Activated CD4-positive, alpha-beta T cell treated with anti-CD3 and anti-CD28 coated beads for 36 hours (primary cell): ENCODE measurements at places on chromosomes 2 and 18. TPM values are rescaled to one million over a fixed set of nuclear protein-coding genes. Genes with fewer than 3 reads are reported as not detected.
A peak's percentile ranks its signal among the peaks of the same experiment; 100 is the strongest.

GRCh38 chr2:69184224-69184623 is 171.2 kb downstream of the ANTXR1 start:
- no peak for DNase-seq

The VWA3B gene
- not detected for total RNA-seq

DNA sequence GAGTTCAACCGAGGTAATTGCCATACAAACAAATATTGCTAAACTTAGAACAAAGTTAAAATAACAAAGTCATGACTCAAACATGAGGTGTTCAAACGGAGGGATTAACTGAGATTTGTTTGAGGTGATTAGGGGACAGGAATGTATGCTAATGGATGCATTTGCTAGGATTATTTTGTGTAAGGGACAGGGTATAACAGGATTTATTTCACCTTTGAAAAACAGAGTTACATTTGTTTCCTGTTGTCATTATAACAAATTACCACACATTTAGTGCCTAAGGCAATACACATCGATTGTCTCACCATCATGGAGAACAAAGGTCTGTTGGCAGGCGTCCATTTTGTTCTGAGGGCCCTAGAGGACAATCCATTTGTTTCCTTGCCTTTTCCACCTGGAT is 304.3 kb upstream of the CNTNAP5 start:
- no peak for DNase-seq

DNA sequence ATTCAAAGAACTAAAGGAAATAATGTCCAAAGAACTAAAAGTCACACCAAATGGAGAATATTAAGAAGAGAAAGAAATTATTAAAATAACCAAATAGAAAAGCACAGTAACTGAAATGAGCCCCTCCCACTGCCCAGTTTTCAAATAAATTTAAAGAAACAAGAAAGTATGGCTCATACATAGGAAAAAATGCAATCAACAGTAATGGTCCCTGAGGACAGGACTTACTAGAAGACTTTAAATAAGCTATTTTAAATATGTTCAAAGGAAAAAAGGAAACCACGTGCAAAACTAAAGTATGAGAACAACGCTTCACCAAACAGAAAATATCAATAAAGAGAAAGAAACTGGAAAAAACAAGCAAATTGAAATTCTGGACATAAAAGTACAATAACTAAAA is 58.9 kb downstream of the TMEM131 start:
- DNase-seq, result no peak

DNA sequence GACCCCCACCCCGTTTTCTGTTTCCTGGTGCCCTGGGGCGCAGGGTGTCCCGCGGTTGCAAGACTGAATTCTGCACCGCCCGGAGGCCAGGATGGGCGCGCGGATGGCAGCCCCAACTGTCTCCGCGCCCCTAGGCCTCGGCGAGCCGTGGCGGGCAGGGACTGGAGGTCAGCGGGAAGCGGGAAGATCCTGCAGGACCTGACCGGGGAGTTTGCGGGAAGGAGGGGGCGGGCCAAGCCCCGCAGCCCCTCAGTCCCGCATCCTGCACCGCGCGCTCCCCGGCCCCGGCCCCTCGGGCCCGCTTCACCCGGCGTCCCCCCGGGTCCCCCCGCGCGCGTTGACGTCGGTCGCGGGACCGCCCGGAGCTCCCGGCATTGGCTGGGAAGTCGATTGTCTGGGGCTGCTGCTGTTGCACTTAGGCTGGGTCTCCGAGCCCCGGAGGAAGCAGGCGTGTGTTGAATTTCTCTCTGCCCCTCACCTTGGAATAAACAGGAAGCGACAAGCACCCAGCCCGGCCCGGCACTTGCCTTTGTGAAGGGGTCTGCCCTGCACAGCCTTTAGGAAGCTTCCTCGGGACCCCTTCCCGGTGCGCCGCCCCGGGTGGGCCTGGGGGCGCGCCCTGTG is at the start of gene LDLRAD4:
Gene LDLRAD4, plus strand, starts transcription at position 393 of the 624 bp plus-strand sequence.
- peak; percentile 62 for DNase-seq

The TSPYL6 gene
- total RNA-seq, result not detected

DNA sequence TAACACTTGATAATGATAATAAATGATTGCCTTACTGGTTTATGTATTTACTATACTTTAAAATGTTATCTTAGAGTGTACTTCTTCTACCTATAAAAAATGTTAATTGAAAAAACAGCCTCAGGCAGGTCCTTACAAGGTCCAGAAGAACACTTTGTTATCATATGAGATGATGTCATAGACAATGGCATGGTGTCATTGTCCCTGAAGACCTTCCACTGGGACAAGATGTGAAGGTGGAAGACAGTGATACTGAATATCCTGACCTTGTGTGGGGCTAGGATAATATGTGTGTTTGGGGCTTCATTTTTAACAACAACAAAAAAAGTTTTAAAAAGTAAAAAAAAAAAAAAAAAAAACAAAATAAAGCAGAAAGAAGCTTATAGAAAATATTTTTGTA is 342.2 kb upstream of the KYNU start:
- no peak for DNase-seq

The TCF23 gene
- not detected for total RNA-seq

GRCh38 chr2:157203651-157204050 is 53.9 kb upstream of the GALNT5 start:
- no peak for DNase-seq

The MAP3K19 gene
- not detected for total RNA-seq

The FBXO36 gene
- 1.5 TPM for total RNA-seq

DNA sequence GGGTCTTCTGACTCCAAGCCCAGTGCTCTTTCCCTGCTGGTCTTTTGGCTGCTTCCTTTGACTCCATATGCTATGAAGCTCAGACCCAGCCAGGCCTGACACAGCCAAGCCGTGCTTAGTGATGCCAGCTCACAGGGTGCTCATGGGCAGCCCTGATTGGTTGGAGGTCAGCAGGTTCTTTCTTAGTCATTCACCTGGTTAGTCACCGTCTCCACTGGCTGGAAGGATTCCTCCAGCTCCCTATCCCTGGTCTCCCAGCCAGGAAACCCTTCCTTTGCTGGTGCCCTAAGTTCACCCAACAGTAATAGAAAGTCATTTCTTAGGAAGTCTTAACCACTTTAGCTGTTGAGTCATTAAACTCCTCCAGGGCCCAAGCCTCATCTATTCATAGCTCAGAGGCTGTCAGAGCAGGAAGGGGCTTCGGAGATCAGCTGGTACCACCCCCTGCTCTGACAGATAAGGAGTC is 3.9 kb downstream of the KCNK3 start:
- peak; percentile 26 for DNase-seq

The CYS1 gene
- not detected for total RNA-seq

The RNF25 gene
- total RNA-seq, result 29.2 TPM

DNA sequence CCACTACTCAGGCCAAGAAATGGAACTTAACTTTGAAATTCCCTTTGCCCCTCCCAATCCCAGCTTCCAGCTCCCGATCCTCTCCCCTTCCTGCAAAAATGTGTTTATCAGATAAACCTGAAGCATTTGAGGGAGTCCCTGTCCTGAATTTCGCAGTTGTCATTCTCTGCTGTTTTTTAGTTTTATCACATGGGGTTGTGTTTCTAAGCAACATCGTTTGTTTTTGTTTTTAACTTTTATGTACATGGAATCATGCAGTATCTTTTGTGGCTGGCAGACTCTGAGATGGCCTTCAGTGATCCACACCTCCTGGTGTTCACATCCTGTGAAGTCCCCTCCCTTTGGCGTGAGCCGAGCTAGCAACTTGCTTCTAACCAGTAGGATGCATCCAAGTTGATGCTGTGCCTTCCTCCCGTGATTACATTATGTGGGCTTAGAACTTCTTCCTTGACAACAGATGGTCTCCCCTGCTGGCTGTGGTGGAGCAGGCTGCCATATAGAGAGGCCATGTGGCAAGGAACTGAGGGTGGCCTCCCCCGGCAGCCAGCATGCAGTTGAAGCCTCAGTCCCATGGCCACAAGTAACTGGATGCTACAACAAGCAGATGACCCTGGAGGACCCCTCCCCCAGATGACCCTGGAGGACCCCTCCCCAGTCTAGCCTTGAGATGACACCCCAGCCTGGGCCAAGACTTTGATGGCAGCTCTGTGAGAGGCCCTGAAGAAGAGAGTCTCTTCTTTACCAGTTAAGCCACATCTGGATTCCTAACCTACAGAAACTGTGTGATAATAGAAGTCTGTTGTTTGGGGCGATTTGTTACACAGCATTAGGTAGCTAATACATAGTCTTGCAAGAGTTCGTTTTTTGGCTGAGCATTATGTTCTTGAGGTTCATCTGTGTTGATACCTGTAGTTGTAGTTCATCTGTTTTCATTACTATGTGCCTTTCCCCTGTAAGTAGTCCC is 27.7 kb downstream of the SH3BP4 start:
- no peak for DNase-seq

The ARHGAP25 gene
- total RNA-seq, result 73.2 TPM

The CAVIN2 gene
- total RNA-seq, result not detected

DNA sequence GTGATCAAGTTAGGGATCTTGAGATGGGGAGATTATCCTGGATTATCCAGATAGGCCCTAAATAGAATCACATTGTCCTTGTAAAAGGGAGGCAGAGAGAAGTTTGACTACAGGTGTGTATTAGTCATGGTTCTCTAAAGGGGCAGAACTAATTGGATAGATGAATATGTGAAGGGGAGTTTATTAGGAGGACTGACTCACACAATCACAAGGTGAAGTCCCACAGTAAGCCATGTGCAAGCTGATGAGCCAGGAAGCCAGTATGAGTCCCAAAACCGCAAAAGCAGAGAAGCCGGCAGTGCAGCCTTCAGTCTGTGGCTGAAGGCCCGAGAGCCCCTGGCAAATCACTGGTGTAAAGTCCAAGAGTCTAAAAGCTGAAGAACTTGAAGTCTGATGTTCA is 275.8 kb downstream of the KCNS3 start:
- no peak for DNase-seq

- no peak for DNase-seq
Measured at GRCh38 chr2:67671464-67672450, 274.6 kb downstream of the ETAA1 start.

- DNase-seq, result no peak
Measured at GRCh38 chr2:141392517-141393213, 738.2 kb downstream of the LRP1B start.

DNA sequence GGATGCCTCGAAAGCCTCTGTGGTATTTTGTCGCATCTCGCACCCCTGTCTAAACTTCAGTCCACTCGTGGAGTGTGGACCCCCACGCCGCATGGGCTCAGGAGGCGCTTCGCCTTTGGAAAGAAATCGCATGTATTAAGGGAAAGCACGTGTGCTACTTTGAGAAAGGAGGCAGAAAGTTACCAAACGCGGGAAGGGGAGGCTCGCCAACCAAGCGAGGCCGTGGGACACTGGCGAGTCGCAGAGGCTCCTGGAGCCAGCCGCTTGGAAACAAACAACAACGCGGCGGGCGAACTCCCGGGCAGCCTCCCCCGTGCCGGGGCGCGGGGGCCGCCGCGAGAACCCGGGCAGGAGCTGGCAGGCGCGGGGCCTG is 455 bp upstream of the AGAP1 start:
- DNase-seq, result peak; percentile 9

DNA sequence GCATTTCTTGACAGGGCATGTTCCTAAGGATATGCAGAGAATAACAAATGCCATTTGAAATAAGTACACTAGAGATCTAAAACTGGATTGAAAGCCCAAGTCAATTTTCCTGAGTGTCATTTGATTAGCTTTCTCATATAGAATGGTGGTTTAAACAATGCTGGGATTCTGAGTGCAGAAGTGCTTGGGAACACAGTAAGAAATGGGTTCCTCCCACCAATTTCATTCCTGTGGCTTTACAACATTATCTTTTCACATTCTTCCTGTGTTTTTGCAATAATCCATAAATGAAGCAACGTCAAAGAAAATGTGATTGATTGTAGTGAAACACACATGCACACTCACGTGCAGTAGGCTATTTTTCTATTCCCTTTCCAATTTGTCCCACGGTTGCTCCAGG is 1858.4 kb upstream of the PIK3C3 start:
- DNase-seq, result no peak

- no peak for DNase-seq
Measured at GRCh38 chr2:45901468-45902032, 250.1 kb downstream of the PRKCE start.

DNA sequence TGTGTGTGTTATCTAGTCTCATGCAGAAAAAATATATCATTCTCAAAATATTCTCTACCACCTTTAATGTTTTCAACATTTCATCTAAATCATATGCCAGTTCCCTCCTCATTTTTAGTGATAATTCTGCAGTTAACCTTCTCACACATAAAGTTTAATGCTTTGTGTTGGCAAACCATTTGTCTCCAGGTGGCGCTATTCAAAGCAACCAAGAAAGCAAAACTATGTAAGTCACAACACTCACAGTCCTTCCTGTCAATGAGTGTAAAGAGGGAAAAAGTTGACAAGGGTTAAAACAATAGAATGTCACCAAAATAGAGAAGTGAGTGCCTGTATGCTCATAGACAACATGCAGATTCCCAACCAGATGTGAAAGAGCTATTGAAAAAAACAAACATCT is 961.6 kb upstream of the LRRTM1 start:
- peak; percentile 5 for DNase-seq

The CLEC4F gene
- not detected for total RNA-seq

- DNase-seq, result no peak
Measured at GRCh38 chr2:148967056-148967455, 71.4 kb upstream of the LYPD6B start.

GRCh38 chr18:78902795-78903435 is 76.7 kb upstream of the SALL3 start:
- no peak for DNase-seq

- peak; percentile 7 for DNase-seq
Measured at GRCh38 chr2:84395820-84396219, 63.3 kb downstream of the SUCLG1 start.

The IL1B gene
- total RNA-seq, result 0.37 TPM

DNA sequence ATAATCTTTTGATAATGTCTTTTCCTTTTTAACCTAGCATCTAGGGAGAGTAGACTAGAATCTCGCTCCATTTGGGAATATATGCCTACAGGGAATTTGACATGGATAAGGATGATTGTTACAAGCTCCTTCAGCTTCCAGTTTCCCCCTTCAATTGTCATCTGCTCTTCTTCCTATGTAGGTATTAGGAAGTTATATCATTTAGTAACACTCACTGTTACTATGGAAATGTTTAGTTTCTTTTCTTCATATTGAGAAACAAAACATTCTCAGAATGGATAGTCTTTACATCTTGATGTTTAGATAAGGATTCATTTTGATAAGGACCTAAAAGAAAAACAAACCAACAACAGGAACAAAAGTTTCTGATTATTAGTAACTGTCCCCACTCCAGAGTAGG is 127.6 kb downstream of the PHLPP1 start:
- no peak for DNase-seq

GRCh38 chr2:162062559-162062958 is 11.5 kb downstream of the DPP4 start:
- DNase-seq, result peak; percentile 11

- DNase-seq, result no peak
Measured at GRCh38 chr2:76080154-76080553, 369.4 kb upstream of the GCFC2 start.

- no peak for DNase-seq
Measured at GRCh38 chr2:120682654-120683053, 53.0 kb upstream of the GLI2 start.

GRCh38 chr2:71896385-71897136 is 251.1 kb downstream of the CYP26B1 start:
- DNase-seq, result no peak

- no peak for DNase-seq
Measured at GRCh38 chr2:26214759-26215158, 29.7 kb downstream of the HADHA start.
